Esophagus squamous epithelium (tissue), 5 donors: ENCODE measurements at places on chromosomes 7 and 10.

DNA sequence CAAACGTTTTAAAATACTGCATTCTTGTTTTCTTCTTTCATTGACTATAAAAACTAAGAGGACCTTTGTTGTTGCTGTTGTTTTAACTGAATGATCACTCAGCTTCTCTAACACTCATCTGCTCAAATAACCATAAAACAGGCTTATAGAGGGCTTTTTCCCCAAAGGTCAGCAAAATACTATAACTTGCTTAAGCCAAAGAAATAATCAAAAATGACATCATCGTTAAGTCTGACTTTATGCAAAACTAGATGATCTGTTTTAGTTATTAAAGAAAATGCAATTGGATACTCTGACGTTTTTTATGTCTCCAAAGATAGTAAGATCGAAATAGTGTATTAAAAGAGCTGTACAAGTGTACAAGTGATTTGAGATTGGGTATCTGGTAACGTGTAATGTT is 152.9 kb downstream of the SEMA3A start:
- no peak for DNase-seq

DNA sequence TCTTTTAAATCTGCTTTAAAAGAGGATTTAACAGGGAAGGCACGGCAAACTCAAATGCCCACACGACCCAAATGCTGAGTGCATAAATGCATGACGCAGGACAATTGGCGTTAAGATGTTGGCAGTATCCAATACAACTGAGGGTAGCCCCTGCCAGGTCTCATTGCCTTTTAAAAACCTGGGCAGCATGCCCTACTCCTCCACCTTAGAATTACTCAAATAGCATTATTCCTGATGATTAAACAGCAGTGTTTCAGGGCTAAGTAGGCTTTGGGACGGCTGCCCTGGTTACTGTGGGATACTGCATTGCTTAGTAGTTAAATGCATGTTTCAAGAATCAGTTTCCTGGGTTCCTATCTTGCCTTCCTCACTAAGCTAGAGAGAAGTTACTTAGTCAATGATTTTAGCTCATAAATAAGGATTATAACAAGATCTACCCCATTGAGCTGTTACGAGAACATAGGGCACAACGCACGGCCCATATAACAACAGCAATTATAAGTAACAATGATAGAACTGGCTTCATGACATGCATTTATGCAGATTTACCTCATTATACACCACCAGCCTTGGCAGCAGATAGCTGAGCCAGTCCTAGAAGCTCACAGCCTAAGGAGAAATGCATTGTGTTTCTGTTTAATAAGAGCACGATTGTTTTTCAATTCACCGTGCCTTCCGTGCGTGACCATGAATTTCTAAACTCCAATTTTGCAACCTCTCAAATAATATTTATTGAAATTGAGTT is 7.9 kb downstream of the TUBAL3 start:
- no peak for DNase-seq

- no peak for DNase-seq
Measured at GRCh38 chr10:72757732-72758131, 65.8 kb downstream of the MCU start.

DNA sequence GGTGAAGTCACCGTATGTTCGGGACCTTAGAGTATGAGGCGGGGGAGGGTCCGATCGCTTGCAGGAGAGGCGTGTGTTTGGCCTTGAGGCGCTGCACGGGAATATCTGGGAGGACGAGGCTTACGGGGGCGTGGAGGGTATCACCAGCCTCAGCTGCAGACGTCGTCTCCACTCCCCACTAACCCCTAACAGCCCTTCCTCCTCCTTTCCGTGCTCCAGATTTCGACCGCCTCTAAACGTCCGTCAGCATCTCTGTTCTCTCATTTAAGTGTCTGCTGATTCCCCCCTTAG is 23.5 kb upstream of the ZNF12 start:
- no peak for DNase-seq

- no peak for DNase-seq
Measured at GRCh38 chr10:111316722-111317212, 239.9 kb downstream of the ADRA2A start.

- no peak for DNase-seq
Measured at GRCh38 chr10:92419740-92420545, 129.0 kb downstream of the MARCHF5 start.

- DNase-seq, result no peak
Measured at GRCh38 chr7:79459381-79459780, 5.9 kb upstream of the MAGI2 start.

- DNase-seq, result no peak
Measured at GRCh38 chr10:34613491-34613890, 201.6 kb downstream of the PARD3 start.

DNA sequence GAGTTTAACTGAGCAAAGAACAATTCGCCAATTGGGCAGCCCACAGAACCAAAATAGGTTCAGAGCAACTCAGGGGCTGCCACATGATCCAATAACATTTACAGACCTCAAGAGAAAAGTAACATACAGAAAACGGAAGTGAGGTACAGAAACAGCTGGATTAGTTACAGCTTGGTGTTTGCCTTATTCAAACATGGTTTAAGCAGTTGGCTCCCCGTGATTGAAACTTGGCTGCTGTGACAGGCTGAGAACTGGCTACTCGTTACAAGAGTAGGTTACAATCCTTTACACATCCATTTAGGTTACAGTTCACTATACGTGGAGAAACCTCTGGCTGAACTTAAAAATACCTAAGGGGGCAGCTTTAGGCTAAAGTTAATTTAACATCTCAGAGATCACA is 673.1 kb upstream of the PHF14 start:
- no peak for DNase-seq

- DNase-seq, result no peak
Measured at GRCh38 chr7:22633286-22633953, 93.6 kb upstream of the IL6 start.

DNA sequence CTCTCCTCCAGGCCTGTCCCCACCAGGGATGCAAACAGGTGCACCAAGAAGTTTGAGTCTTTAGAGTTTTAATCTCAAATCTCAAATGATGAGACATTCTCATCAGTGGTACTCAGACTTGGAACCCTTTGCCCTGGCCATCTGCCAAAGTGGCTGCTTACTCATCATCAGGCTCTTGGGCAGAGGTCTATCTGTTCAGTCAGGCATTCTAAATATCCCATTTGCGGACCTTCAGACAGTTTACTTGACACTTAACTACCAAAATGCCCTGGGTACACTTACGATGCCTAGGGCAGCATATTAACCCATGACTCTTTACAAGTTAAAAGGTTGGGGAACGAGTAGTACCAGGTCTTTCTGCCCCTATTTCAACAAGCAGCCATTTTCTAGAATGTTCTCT is 61.2 kb upstream of the YAE1 start:
- no peak for DNase-seq

DNA sequence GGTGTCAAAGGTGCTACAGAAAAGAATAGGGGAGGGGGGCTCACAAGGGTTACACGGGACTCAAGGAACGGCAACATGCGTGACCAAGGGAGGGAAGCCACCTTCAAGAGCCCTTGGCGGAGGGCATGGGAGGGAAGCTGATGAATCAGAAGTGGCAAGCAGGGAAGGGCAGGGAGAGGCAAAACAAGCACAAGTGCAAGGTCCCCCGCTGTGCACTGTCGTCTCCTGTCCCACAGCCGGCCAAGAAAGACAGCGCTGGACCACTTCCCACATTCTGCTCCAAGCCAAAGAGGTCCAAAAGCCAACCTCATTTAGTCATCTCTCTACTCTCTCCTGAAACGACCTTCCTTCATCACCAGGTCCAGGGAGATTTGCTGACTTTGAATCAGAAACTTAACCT is 102.7 kb downstream of the CALN1 start:
- no peak for DNase-seq

DNA sequence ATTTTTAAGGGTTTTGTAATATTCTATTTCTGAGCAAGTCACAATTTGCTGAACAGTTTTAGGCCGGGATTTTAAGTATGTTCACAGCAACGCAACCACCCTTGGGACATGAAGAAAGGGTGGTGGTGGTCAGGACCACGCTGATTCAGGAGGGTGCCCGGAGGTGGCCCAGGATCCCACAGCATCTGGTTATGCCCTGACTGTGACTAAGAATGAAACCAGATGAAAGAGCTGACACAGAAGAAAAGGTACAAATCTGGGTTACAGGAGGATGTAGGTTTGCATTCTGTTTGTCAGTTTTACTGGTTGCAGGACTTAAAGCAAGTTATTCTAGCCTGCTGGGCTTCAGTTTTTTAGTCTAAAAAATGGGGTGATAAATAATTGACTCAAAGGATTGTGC is 279.7 kb downstream of the CCSER2 start:
- no peak for DNase-seq

DNA sequence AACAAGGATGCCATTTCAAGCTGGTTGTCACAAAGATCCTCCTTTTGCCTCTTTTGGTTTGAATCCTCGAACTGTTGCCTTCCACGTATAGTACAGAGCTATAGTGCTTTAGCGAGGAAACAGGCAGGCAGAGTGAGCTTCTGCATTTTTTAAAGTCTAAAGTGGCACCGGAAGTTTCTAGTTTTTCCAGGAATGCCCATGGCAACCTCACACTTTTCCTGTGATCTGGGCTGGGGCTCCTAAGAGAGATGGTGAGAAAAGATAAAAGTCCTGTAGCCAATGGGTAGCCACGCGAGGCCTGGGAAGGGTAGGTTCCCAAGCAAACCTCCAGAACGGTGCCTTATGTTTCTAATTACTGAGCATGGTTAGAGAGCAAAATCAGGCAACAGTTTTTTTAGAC is 76.7 kb downstream of the CALD1 start:
- DNase-seq, result no peak

DNA sequence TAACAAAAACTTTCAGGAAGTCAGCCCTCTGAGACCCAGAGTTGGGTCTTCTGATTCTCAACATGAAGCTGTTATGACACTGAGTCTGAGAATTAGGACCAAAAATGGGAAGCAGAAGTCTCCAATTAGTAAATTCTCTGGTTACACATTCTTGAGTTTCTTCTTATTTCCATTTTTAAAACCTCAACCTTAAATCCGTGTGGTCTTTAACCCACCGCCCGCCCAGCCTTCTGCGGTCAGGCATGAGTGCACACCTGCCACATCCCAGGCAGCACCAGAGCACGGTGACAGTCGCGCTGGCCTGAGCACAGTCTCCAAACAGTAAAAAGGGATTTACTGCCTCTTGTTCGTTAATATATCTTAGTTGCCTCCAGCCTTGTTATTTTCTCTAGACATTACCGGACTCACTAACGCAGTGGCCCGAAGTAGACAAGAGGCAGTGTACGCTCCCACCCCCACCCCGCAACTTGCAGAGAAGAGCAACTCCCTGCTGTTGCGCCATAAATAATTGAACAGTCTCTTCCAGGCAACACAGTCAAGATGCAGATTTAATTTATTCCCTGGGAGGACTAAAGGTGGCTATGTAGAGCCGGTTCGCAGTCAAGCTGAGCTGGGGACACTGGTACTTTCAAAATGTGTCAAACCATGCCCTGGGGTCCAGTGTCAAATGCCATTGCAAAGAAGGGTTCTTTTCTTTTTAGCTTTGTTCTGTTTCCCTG is 147.0 kb upstream of the CELF2 start:
- DNase-seq, result no peak

- DNase-seq, result no peak
Measured at GRCh38 chr10:83108565-83109333, 1030.6 kb upstream of the GHITM start.

DNA sequence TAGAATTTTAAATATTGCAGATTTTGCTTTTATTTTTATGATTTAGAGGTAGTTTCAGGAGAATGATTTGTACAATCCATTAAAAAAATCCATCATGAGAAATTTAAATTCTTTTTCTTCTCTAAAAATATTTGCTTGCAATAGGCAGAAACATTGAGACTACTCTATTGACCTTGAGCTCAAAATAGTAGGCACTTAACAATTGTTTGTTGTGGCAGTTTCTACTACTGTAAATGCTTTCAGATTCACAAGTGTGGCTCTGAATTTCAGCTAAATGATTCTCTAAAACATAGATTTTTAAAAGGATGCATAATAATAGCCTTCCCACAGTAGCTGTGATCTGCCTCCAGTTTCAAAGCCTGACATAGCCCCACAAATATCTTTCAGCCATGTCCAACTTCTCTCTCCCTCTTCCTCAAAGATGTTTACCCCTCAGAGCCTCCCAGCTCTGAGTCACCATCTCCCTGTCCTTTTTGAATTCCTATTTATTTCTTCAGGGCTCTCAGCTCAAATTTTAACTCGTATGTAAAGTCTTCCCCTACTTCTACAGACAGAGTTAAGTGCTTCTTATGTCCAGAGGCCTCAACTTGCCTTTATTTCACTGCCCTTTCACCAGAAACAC is 160.5 kb downstream of the AOAH start:
- no peak for DNase-seq

DNA sequence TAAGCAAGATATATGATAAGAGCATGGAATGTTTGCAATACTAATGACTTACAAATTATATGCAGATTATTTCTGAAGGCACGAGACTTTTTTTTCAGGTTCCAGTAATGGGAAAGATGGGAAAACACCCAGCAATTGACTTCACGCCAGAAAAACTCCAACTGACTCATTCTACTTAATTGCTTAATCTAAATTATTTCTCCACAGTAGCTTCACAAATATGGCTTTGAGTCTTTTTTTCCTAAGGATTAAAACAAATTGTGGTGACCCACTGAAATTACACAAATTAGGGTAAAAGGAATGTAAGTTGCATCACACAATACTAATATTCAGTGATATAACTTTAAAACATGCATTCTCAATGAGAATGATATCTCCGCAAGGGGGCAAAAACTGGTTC is 138.7 kb downstream of the GNAI1 start:
- no peak for DNase-seq

DNA sequence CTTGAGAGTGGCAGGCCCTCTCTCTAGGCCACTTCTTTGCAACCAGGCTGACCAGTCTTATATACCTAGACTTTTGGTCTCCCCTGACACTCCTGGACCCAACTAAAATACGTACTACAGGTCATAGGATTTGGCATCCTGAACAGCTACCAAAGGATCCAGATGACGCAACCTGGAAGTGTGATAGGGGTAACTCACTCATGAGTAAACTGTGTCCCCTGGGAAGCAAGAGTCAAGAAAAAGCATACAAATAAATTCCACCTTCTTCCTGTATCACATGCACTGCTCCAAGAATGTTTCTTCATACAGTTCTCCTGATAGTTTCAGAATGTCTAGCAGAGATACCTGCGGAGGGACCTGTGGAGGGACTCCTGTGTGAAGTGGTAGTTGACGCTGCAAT is 172.3 kb downstream of the MDFIC start:
- DNase-seq, result no peak

DNA sequence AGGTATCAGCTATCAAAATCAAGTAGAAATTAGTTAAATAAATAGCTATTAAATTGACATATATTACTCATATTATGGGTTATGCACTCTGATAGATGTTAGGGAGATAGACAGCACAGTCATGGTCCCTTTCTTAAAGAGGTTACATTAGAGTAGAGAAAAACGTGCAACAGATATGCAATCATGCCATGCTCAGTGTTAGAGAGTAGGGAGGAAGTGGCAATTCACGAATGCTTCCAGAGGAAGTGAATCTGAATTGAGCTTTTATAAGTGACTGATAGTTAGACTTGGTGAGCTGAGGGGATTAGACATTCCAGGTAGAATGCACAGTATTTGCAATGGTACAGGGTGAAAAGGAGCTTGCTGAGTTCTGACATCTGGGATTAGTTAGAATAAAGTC is 349.8 kb downstream of the NXPH1 start:
- DNase-seq, result no peak
